ENCODE measurements at places on chromosomes 6 and 20.

DNA sequence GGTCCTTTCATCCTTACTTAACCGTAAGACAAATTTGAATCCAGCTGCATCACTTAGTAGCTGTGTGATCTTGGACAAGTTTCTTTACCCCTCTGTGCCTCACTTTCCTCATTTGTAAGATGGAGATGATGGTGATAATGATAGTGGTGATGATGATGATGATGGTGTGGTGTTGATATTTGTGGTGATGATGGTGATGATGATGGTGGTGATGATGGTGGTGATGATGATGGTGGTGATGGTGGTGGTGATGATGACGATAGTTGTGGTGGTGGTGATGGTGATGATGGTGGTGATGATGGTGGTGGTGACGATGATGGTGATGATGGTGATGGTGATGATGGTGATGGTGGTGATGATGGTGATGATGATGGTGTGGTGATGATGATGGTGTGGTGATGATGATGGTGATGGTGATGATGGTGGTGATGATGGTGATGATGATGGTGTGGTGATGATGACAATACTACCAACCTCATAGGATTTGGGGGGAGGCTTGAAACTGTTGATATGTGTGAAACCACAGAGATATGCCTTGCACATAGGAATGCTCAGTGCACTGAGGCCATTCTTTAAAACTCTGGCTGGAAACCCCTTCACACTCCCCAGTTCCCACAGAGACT is 233.2 kb downstream of the LY86 start:
- DNase-seq = no peak

GRCh38 chr6:75483136-75483952 is 10.3 kb downstream of the FILIP1 start:
- no peak for DNase-seq

- peak; percentile 92 for DNase-seq
These were observed 48.9 kb downstream of the HIVEP1 start for GRCh38 chr6:12060780-12061609.

DNA sequence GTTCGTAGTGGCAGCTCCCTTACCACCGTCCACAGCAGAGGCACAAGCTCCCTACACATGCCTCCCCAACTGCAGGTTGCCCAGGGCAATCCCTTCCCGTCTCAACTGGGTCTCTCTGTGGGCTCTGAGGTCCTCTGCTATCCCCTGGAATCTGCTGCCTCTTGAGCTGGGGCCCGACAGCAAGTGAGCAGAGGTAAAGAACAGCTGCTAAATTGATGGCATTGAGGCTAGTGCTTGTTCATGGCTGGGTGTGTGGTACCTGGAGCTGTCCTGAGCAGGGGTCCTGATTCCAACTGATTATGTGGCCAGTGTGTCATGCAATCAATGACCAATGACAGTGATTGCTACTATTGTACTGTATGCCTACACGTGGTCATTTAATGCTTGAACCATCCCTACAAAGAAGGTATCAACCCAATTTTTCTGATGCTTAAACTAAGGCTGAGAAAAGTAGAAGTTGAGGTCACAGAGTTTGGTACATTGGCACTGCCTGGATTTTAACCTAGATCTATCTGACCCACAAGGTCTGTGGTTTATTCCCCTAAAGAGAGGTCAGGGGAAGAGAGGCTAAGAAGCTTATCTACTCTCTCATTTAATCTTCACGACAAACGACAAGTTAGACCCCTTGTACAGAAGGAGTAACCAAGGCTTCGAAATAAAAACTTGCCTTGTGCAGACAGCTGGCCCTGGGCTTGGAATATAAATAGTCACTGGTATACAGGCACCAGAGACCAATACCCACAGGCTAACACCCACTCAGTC is 41.1 kb downstream of the HNF4A start:
- no peak for DNase-seq

- DNase-seq = no peak
These were observed 27.8 kb upstream of the RNF144B start for GRCh38 chr6:18359237-18359885.

GRCh38 chr6:134634466-134634865 is 315.4 kb downstream of the ALDH8A1 start:
- no peak for DNase-seq

DNA sequence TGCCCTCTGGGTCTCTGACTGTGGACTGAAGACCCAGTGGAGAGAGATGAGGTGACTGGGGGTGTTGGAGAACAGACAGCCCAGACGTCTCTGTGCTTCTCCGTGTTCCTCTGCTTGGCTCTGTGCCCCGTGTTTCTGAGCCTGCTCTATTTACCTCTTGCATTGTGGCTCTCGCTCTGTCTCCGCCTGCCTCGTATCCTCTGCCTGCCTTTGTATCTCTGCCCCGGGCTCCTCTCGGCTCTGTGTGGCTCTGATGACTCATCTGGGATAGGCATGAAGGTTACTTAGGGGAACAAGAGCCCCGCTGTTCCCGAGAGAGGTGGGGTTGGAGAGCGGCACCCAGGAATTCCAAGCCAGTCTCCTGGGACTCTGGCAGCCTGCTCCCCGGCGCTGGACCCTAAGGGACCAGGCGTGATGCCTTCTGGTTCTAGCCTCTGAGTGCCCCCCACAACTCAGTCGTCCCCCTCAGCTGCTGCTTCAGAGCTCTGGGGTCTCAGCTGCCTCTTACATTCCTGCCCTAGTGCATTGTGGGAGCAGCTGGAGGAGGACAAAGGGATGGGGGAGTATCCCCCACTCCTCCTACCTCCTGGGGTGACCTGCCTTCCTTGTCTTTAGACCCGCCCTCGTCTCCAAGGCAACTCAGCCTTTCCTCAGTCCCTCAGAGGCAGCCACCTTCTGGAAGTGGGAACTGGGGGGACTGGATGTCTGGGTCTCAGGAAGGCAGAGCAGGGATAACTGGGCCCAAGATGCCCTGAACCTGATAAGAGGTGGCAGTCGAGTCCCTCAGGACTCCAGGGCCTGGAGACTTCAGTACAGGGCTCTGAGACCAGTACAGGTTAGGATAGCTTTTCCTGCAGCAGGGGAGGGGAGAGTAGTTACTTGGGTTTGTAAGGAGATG is 1.9 kb downstream of the DDR1 start:
- DNase-seq = no peak

- no peak for DNase-seq
These were observed 43.5 kb upstream of the NFATC2 start for GRCh38 chr20:51586005-51586440.

DNA sequence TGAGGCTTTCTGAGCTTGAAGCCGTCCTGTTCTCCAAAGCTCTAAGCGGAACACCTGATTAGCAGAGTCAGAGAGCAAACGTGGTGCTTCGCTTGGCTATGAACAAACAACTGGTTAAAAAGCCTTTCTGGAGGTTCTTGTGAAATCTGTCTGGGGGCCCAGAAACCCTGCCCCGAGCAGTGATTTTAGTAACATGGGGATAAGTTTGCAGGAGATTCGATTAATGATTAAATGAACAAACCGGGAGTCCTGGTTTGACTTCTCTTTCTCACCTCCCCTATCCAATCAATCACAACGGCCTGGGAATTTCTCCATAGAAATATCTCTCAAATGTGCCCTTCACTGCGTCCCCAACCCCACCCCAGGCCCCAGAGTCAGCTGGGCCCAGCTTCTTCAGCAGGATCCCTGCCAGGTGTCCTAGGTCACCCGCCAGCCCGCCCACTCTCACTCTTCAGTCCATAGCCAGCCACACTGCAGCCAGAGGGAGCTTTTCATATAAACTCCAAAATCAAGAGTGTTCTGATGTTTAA is 43.6 kb downstream of the ZDHHC14 start:
- DNase-seq = no peak

DNA sequence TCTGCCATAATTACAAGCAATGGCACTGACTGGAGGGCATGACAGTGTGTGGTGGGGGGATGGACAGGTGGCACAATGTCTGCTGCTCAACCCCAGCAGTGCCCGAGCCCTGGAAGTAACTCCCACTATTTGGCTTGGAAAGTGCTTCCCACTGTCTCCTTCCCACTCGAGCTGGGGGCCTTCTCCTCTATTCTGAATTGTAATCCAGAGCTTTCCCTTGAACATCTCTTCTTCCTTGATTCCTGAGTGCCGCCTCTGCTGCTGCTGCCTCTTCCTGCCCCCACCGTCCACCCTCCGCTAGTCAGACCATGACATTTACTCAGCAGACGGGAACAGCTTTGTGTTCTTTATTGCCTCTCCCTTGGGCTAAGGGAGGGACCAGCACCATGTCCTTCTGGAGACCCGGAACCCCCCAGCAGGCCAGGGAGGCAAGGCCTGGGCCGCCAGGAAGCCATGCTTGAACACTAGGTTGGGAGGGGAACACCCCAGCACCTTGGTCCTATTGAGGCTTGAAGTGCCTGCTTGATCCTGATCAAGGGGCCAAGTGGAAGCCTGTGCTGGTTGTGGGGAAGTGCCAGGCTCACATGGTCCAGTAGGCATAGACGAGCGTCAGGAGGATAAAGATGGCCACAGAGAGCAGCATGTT is 17.0 kb downstream of the CCDC167 start:
- no peak for DNase-seq

DNA sequence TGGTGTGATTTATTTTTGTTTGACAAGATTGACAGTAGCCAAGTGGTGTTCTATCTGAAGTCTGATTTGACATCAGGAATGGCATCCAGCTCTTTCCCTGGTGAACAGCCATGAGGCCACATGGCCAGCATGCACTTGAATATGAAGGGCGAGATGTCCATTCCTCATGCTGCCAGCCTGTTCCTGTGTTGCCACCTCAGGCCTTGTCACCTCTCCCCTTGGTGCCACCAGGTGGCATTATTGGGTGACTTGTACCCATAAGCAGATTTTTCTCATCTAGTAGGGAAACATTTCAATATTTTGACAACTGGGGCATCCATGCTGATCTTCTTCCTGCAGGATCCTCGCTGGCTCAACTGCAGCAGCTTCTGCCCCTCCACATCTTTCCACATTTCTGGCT is 199.1 kb downstream of the ERMARD start:
- DNase-seq = no peak

DNA sequence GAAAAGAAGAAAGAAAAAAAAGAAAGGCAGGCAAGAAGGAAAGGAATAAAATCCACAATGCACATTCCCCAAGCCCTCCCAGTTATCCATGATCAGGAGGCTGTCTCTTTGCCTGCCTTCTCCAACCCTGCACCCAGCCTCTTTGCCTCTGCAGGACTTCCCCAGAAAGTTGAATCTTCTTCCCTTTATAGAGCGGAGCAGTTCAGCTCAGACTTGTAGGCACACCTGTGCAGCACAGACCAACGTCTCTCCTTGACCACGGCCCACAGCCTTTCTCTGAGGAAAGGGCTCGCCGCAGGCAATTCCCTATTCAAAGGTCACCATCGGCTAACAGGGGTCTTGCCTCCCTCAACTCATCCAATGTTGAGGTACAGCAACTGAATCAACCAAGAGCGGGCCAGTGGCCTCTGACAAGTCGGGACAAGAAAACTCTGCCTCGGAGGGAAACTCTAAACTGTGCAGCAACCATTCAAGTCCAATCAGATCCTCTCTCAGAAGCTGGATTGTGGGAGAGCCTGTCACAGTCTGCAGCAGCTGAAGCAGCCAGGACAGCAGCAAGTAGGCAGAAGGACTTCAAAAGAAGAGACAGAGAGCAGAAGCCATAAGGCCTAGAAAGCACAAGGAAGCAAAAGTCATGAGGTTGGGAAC is 529.2 kb upstream of the JARID2 start:
- no peak for DNase-seq

DNA sequence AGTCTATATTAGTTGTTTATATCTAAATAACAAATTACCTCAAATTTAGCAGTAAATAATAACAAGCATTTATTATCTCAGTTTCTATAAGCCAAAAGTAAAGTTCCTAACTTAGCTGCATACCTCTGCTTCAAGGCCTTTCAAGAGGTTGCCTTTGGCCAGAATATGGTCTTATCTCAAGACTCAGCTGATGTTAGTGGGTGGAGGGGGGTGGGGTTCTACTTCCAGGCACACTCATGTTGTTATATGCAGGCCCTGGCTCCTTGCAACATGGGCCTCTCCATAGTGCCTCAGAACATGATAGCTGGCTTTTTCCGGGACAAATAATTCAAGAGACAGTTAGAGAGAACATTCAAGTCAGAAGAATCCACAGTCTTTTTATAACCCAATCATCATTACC is 266.0 kb downstream of the ADGRB3 start:
- DNase-seq = no peak

- DNase-seq = no peak
These were observed at the start of gene ZBTB46 for GRCh38 chr20:63830841-63831588. ZBTB46 (minus strand) TSS chr20:63831264; CDS start chr20:63790757, 40,507 bp downstream.

DNA sequence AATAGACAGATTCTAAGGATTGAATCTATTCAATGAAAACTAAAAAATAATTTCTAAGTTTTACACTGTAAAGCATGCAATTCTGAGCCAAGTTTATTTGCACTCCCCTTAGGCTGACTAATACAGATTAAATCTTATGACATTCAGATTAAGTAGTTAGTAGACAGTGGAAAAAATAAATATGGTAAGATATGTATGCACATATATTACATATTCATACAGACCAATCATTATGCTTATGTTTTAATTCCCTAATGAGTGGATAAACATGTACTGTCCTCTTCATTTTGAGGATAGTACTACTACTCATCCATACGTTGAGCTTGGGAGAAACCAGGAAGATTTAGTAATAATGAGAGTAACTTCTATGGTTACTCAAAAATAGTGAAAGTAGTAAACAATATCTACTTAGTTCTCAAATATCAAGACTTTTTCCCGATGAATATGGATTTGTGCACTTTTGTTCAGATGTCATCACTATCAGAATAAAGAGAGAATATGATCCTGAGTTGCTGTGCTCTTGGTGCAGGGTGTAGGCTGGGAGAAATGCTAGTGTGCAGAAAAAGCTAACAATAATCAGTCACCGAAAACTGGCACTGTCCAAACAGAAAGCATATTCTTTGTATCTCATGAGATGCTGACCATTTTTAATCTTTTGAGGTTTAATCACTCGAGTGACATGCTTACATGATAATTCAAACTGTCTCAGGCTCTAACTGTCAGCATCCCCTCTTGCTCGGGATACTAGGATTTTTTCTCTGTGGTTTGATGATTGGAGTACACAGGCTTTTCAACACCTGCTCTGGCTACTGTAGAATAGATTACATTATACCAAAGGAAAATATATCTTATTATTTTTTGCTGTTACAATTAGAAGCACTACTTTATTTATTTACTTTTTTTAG is 111.6 kb downstream of the EPHA7 start:
- DNase-seq = no peak

GRCh38 chr6:96157018-96157565 is 141.3 kb downstream of the FUT9 start:
- no peak for DNase-seq

GRCh38 chr6:39266782-39267355 is 37.6 kb upstream of the KCNK5 start:
- DNase-seq = no peak

- DNase-seq = peak; percentile 44
These were observed 11.5 kb downstream of the PRDM1 start for GRCh38 chr6:106097411-106098231.

GRCh38 chr6:165835410-165835851 is 172.4 kb upstream of the PDE10A start:
- DNase-seq = no peak

GRCh38 chr20:53943522-53944291 is 126.7 kb downstream of the BCAS1 start:
- DNase-seq = no peak

- peak; percentile 22 for DNase-seq
These were observed 73.1 kb downstream of the HIVEP2 start for GRCh38 chr6:142871910-142872331.

GRCh38 chr6:117976030-117976651 is 69.1 kb downstream of the SLC35F1 start:
- DNase-seq = peak; percentile 7

Data from GF-D8 (cell line).